T-helper 17 cell (primary cell): ENCODE measurements at places on chromosomes 7 and 10. TPM values are rescaled to one million over a fixed set of nuclear protein-coding genes. Genes with fewer than 3 reads are reported as not detected.

GRCh38 chr10:76177936-76178335 lies 746.5 kb downstream of the LRMDA start:
- no peak for DNase-seq

AKR1C2 gene
- total RNA-seq, result not detected

- DNase-seq, result no peak
Observed at GRCh38 chr10:29730969-29731368, 96.2 kb upstream of the SVIL start.

MINDY4 gene
- 1.6 TPM for total RNA-seq

COL26A1 gene
- not detected for total RNA-seq

DNA sequence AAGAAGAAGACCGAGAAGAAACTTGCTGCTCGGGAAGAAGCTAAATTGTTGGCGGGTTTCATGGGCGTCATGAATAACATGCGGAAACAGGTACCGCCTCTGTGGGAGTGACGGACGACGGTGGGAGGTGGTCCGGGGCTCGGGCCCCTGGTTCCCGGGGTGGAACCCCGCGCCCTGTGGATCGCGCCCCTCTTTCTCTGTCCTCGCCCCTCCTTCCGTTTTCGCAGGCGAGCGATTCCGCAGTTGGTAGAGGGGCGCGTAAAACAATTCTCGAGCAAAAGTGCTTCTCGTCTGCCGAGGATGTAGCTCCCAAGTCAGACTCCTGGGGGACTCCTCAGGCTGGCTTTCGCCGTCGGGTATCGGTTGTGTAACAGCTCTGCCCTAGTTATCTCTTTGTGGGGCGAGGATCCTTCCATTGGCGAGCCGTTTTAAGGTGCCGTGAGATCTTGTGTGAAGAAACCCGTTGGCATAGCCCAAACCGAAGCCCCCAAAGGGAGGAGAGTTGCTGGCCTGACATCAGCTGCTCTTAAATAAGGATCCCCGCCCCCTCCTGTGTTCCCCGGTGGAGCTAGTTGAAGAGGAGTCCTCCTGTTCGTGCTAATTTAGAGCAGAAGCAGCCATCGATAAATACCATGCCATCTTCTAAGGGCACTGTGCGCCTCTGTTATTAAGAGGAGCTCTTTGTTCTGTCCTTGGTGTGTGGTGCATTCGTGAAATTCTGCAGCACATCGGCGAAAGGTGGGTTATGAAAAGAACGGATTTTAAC lies 655 bp downstream of the KLHL7 start:
- DNase-seq, result peak; percentile 33

DNA sequence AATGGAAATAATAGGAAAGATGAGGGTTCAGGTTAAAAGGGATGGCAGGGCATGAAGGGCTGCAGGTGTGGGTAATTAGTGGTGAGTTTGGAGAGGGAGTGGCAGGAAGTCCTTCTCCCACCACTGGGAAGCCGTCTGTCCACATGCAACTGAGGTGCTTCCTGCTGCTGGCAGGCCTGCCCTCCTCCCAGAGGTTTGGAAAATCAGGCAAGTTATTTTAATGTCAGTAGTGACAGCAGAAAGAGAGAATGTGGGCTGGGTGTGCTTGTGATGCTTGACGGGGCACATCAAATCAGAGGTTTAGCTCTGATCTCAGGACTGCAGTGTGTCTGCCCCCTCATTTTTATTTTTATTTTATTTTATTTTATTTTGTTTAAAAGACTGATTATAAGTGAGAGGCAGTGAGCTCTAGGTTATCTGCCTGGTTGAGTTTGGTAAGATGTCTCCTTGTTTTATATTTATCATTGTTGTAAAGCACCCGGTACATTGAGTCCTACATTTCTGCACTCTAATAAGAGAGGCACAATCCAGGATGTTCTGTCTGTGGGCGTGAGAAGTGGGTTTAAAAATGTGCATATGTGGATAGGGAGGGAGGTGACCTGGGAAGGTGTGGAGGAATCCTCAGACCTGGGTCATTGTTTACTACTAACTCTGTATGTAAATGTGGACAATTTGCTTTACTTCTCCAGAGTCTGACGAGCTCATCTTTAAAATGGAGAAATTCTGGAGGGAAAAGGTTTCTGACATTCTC lies 504.4 kb downstream of the LRMDA start:
- no peak for DNase-seq
